NCI-H226 (cell line): ENCODE measurements at places on chromosomes 12 and 14.

DNA sequence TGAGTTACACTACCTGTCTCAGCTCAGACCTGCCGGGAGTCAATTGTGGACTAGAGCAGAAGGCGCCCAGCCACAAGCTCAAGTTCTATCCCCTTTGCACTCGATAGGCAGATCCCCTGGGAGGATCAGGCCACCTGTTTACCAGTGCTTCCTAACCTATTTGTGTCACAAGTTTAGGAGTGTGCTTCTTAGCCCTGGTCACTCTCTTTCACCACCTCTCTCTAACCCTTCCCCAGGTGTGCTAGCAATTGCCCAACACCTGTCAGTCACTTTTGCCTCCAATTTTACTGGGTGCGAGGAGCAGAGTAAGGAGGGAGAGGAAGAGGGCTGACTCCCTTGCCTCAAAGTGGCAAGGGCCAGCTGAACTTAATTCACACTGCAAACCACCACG is 745 bp upstream of the NAA30 start:
- no peak for DNase-seq

DNA sequence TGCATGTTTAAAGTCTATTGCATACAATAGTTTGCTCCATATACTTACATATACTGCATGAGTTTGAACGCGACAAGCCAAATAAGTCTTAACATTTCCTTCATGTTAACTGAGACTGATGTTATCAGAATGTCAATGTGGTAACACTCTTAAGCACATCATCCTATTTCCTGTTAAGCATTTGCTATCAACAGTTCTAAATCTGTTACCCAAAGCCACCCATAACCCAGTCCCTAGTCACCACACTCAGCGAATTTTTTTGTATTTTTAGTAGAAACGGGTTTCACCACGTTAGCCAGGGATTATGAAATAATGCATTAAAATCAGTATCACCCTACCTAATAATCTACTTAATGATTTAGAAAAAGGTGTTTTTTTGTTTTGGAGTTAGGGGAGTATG is 39.4 kb downstream of the HNRNPC start:
- DNase-seq: no peak

DNA sequence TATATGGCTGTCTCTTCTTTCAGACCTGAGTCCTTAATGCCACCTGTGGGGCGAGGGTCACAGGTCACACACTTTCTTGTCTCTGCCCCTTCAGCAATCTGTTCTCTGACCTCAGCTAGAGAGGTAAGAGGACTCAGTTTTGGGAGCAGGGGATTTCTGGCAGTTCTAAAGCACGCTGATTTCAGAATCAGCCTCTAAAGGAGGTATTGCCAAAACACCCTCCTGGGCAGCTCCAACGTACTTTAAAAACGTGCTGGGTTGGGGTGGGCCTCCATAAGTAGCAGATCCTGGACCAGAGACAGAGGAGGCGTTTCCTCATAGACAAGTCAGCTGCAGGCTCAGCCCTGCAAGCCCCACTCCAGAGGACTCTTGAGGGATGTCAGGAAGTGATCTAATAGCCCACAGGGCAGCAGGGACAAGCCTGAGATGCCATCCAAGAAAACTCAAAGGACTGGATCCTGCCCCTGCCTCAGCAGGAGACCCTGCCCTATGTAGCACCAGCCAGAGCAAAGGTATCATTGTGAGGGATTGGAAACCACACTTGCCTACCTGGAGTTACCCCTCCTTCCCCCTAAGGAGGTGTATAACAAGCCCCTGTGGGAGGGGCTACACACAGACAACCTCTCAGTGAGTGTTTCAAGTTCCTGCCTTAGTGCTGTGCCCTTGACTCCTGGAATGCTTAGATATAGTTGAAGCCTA is 8.5 kb downstream of the CTDSP2 start:
- DNase-seq: peak; percentile 81

GRCh38 chr12:22059976-22060647 is 14.1 kb downstream of the CMAS start:
- DNase-seq: no peak
